ENCODE measurements at places on chromosomes 11 and 22. TPM values are rescaled to one million over a fixed set of nuclear protein-coding genes. Genes with fewer than 3 reads are reported as not detected.

DNA sequence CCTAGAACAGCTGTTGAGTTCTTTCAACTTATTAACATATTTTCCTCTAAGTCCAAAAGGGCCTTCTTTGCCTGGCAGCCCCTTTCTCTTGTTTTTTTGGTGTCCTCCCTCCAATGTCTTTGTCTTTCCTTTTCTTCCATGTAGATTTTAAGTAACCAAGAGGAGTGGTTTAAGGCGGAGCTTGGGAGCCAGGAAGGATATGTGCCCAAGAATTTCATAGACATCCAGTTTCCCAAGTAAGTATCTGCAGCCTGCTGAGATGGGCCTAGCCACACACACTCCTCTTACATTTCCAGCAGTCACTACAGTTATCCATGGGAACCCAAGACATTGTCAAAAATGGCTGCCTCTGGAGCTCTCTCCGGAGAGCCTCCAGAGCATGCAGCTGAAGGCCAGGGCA, 4.5 kb upstream of the TMA7B start:
- no peak for DNase-seq

GRCh38 chr11:76748948-76749347, 34.2 kb upstream of the TSKU start:
- no peak for DNase-seq

DNA sequence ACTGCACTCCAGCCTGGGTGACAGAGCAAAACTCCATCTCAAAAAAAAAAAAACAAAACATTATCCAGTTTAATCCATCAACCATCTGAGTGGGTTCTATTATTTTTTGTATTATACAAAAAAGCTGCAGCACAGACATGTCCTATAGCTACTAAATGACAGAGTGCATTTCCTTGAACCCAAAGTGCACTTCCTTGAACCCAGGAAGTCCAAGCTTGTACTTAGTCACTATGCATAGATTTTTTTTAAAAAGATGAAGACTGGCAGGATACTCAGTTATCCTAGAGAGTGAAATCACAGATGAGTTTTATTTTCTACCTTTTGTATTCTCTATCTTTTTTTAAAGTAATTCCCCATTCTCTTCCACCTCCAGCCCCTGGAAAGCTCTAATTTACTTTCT, 8.0 kb upstream of the RRAS2 start:
- DNase-seq: no peak

DNA sequence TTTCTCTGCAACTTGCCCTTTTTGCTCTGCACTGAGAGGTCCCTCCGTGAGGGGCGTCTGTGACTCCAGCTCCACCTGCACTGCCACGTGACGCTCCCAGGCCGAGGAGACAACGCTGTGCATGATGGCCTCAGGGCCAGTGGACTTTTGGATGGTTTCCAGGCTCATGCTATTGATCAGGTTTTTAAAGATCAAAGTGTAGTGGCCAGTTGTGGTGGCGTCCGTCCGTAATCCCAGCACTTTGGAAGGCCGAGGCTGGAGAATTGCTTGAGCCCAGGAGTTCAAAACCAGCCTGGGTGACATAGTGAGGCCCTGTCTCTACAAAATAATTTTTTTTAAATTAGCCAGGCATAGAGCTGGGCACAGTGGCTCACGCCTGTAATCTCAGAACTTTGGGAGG, 16.1 kb downstream of the RPL3 start:
- DNase-seq: no peak

- DNase-seq: no peak
These were observed 61.2 kb downstream of the SHANK2 start for GRCh38 chr11:71191201-71191600.

Gene FADS1
- 64.7 TPM for total RNA-seq

All from glomerular endothelial cell (primary cell).